ENCODE measurements at places on chromosomes 3 and 15. TPM values are rescaled to one million over a fixed set of nuclear protein-coding genes. Genes with fewer than 3 reads are reported as not detected.

DNA sequence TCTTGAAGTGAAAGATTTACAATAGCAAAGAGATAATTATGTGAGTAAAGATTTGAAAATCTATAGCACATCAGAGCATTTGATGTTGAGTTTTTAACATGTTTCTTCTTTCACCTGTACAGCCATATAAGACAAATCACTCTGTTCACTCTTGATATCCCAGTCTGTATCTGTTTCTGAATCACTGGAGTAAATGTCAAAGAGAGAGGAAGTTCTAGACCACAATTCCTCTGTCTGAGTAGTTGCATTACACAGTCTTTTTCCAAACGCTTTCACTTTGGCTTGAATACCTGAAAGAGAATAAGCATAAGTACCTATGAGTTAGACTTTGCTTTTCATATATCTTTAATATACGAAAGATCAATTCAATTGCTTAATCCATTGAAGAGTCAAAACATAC, 9.9 kb downstream of the THAP10 start:
- DNase-seq = no peak

DNA sequence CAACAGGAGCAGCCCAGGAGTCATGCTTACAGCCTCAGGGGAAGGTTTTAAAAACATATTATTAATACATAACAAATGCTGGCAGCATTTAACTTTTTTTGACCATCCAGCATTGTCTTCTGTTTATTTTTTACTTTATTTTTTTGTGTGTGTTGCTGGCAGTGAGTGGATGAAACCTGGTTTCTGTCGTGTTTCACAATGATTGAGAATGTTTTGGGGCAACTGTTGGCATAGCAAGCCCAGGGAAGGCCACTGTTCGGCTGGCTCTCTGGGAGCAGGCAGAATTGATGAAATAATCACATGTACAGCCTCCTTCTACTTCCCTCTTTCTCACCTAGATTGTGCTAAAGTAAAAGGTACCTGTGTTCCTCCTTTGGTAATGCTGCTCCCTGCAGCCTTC, 190.2 kb downstream of the NR1D2 start:
- no peak for DNase-seq

DNA sequence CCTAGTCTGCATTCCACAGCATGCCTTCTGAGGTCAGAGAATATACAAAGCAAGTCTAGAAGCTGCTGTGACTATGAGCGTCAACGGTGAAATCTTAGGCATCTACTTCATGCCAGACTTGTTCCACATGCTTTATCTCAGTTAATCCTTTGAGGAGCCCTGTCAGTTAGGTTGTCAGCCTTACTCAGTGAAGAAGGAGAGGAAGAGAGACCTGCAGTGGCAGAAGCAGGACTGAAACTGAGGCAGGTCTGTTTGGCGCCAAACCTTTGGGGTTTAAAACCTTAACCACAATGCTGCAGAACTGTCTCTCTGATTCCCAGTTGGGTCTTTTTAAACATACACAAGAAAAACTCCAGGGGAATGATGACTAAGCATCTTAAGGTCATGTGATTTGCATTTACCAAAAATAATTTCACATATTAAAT, 139.0 kb upstream of the LIPC start:
- DNase-seq = no peak

DNA sequence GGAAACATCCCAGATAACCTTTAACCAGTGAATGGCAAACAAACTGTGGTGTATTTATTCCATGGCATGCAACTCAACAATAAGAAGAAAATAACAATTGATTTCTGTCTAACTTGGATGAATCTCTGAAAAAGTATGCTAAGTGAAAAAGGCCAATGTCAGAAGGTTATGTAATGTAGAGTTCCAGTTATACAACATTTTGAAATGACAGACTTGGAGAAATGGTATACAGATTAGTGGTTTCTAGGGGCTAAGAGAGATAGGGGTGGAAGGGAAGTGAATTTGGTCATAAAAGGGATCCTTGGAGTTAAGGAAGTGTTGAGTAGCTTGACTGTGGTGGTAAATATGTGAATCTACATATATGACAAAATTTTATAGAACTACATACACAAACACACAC, 269.4 kb upstream of the SUCLG2 start:
- no peak for DNase-seq

DNA sequence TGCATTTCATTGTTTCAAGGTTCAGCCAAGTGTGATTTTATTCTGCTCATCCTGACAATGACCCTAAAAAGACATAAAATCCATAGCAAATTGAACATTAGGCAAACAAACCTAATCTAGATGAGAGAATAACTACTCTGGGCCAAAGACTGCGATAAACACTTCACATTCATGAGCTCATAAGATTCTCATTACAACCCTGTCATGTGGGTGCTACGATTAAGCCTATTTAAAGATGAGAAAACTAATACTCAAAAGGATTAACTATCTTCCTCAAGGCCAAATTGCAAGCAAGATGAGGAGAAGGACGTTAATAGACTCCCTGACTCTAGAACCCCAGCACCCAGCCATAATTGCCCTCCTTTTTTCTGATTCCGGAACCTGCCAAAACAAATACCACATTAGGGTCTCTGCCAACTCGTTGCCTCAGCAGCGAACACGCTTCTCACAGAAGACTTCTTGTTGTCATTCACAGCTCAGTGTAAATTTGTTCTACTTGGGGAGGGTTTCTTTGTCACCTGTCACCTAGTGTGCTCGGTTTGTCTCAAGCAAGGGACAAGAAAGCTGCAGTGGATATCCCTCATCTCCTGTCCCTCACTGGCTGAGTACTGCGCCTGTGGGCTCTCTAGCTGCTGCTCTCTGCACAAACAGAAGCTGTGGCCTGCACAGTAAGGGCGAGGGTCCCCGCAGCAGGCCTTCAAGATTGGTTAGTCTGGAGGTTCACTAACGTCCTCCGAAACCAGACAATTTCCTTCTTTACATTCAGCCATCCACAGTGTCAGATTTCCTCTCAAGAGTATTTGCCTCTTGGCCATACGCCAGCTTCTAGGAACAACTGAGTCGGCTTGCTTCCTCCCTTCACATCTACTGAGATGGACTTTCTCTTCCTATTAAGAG, 200.0 kb upstream of the UBE2E2 start:
- peak; percentile 71 for DNase-seq

GRCh38 chr3:105626739-105627138, 242.1 kb downstream of the CBLB start:
- DNase-seq = no peak

DNA sequence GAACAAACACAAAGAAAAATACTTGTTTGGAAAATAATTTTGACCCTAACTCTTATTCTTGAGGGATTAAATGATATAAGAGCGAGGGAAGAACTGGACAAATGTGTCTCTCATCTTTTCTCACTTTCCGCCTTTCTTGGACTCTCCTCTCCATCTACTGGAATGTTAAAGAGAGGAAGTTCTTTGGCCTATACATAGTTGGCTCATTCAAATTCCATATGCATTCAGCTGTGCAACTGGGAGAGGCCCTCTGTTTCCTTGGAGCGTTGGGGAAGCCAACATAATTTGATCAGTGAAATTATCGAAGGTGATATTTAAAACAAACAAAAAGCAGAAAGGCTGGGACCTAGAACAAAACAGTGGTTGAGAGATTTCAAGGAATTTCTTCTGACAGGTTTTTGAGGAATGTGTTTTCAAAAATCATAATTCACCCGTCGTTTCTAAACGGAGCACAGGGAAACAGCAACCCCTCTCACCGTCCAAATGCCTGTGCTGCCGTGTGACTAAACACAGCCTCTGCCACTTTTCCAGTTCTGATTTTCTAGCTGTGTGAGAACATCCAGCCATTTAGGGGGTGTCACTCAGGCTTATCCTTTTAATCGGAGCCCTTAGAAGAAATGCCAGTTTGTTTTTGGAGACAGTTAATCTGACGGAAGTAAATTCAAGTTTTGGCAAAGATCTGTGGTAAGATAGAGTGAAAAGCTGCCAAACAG, 489.9 kb downstream of the SOX2 start:
- DNase-seq = peak; percentile 16

DNA sequence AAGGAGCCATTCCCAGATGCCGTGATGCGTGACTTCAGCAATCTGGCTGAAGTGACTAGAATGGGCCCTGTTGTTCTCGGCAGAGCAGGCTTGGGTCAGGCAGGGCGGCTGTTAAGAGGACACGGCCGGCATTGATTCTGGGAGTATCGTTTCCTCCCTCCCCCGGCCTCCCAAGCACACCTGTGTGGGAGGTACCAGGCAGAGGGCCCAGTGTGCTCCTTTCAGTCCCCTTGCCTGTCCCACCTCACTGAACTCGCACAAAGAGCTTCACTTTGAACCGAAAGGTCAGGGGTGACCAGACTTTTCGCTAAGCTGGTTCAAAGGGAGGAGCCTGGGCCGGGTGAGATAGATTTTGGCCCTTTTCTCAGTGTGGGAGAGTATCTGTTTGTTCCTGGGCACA, 92.7 kb downstream of the CEMIP start:
- peak; percentile 26 for DNase-seq

- peak; percentile 44 for DNase-seq
Observed at GRCh38 chr3:55416331-55416821, 70.7 kb downstream of the WNT5A start.

- DNase-seq = no peak
Observed at GRCh38 chr3:186258968-186259367, 103.1 kb downstream of the DGKG start.

DNA sequence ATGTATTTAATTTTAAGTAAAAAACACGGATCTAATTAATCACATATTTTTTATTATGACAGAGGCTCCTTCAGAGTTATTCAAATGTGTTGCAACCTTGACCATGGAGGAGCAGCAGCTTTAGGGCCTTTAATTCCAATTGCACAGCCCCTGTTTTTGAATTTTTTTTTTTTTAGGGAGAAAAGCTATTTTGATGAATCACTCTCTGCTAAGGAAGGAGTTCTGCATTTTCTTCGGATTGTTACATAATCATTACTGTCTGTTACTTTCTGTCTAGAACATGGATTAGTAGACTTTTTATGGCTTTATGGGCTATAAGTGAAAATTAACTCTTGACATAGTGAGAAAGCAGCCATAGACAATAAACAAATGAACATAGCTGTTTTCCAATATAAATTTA, 90.8 kb downstream of the MCTP2 start:
- DNase-seq = no peak

GRCh38 chr15:34188711-34189110, 21.2 kb downstream of the KATNBL1 start:
- no peak for DNase-seq

- no peak for DNase-seq
Observed at GRCh38 chr3:18224426-18224825, 200.7 kb downstream of the SATB1 start.

The SERINC4 gene
- total RNA-seq = not detected

The SOX14 gene
- not detected for total RNA-seq

The GLCE gene
- total RNA-seq = 5.5 TPM

The PRR20G gene
- total RNA-seq = not detected

The TLR9 gene
- total RNA-seq = not detected
